ENCODE measurements at places on chromosomes 3 and 15.

DNA sequence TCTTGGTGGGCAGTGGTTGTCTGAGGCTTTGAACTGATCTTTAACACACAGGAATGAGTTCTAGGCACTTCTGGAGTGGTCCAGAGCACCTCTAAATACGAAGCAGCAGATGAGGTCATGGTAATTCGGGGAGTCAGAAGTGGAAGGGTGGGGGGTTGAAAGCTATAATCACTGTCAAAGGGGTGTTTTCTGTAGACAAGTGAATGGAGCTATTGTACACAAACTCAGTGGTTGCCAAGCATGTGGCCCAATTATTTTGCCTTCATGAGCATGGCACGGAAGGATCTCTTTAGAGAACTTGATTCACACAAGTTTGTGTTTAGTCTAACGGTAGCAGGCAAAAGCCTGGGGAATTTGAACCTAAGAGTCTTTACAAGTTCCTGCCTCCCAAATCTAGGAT, 6.3 kb downstream of the FRMD5 start:
- DNase-seq, result no peak

DNA sequence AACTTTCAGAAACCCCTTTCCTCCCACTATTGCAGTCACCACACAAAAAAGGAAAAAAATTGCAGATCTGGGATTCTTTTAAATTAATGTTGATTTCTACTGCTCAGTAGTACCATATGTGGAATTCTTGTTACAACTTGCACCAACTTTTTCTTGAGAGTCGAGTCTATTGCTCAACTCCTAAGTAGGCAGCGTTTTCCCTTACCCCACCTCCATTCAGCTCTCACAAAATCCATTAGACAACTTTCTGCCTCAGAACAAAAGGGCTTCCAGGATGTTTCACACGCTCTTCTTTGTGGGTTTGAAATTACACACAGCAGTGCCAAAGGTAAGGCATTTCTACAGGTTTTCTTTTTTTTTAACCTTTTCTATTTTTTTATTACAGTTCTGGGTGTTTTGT, 179.5 kb downstream of the ANXA2 start:
- no peak for DNase-seq

GRCh38 chr3:46097691-46098241, 70.5 kb upstream of the XCR1 start:
- DNase-seq, result no peak

- no peak for DNase-seq
Measured at GRCh38 chr3:17808994-17809393, 66.6 kb upstream of the TBC1D5 start.

DNA sequence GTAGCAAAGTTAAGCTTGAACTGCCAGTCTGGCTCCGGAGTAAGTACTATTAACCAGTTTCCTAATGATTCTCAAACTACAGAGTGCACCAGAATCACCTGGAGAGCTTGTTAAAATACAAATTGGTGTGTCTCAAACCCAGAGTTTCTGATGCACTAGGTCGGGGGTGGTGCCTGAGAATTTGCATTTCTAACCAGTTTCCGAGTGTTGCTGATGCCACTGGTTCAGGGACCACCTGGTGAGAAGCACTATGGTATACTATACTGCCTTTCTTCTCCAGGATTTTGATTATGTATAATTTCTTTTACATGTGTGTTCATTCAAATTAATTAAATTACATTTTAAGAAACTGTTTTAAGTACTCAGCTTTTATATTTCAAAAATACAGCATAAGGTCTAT, 48.8 kb upstream of the PLSCR5 start:
- no peak for DNase-seq

DNA sequence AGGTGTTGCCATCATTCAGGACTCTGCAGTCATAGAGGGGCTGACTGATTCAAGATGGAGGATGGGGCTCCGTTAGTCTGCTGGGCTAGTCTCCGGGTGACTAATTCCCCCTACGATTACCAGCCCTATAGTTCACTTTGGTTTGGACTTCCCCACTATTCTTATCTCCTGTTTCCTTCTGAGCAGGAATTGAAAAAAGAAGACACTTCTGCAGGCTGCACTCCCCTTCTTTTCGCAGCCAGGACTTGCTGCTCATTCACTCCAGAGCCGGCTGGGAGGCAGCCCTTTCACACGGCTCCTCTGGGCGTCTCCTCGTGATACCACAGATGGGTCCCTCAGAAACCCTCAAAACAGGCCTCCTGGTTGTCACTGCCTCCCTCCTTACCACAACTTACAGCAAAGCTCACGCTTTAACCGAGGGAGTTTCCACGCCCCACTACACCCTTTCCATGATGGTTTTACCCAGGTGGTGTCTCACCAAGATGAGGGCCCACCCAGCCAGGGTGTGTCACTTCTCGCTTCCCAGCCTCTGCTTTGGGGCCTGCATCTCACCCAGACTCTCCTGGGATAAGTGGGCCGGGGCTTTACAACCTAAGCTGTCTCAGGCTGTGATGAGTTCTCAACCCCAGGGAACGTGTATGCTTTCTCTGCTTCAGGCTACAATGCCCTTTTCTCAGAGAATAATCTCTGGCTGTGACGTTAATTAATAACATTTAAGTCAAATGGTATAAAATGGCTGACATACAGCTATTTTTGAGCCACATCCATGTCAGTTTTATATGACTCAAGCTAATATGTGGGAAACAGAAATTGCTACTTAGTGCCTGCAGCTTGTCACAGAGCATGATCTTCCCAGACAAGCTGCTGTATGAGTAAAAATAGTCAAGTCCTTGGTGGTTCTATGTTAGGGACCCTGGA, 11.9 kb downstream of the CX3CR1 start:
- peak; percentile 33 for DNase-seq

DNA sequence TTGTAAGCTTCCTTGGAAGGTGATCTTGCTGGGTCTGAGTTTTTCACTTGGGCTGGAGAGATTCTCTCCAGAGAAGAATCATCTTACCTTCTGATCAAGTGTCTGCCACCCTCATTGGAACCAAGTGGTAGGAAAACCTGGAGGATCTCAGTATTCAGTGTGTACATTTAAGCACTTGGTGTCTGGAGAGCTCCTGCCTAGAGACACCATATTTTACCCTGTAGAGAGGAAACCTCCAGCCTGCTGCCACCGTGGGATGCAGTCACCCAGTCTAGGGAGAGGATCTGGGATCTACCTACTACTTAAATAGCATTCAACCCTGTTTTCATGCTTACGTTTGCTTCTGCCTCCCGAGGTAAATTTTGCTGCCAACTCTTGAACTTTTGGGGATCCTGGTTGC, 274.3 kb downstream of the SV2B start:
- DNase-seq, result no peak

DNA sequence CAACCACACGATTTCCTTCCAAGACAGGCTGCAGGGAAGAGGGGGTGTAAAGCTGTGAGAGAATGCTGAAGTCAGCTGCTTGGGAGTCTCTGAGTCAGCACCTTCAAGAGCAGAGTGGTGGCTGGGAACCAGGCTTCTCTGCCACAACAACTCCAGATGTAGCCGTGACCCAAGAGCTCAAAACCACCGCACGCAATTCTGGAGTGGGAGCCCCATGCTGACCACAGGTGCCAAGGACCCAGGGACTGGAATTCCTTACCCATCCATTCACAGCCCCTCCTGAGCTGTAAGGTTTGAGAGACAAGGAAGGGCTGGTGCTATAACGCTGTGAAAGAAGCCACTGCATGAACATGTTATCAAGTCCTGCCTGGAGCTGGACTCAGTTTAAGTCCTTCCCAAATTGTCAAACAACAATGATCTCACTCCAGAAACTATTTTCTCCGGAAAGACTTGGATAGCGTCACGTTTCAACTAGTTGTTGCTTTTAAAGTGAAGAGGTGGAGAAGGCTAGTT, 61.4 kb downstream of the UMPS start:
- no peak for DNase-seq

- no peak for DNase-seq
Measured at GRCh38 chr3:34890247-34890646, 749.1 kb upstream of the ARPP21 start.

DNA sequence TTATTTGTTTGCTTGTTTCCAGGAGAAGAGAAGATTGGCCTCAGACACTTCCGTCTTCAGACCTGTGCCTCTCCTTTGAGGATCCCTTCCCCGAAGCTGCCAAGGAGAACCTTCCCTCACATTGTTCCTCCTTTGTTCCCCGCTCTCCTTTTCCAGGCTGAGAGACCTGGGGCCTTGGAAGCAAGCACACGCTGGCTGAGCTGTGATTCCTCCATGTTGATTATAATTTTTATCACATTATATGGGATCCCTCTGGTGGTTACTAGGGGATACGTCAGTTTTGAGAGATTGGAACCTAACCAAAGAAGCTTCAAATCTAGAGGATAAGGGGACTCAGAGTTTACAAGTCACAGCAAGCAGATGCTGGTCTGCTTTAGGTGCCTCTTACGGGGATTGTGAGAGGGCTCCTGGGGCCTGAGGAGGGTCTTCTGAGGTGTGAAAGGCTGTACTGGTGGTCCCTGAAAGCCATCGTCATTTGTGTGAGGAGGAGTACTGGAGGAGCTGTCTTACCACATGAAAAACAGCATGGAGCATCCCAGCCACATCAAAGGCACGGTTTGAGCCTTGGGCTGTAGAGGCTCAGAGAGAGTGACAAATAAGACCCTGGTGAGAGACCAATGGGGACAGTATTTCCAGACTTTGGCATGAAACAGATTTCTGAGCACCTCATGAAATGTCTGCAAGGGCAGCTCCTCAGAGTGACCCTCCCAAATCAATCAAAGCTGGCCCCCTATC, 760.1 kb upstream of the CFAP20DC start:
- DNase-seq, result no peak

- DNase-seq, result no peak
Measured at GRCh38 chr3:35137612-35138011, 501.7 kb upstream of the ARPP21 start.

DNA sequence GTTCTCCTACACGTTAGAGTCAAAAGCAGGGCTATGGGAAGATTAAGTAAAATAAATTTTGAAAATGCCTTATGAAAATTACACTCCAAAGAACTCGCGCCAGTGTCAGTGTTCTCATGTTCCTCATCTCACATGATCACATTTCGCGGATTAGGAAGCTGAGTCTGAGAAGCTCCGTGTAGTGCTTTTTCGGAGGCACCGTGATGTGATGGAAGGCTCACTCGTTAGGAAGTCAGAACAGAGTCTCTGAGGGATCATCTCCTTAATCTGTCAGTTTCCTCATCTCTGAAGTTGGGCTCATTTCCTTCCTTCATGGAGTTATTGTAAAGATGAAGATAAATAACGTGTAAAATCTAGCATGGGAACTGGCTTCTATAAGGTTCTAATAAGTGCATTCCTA, 3.2 kb downstream of the ADIPOQ start:
- no peak for DNase-seq

DNA sequence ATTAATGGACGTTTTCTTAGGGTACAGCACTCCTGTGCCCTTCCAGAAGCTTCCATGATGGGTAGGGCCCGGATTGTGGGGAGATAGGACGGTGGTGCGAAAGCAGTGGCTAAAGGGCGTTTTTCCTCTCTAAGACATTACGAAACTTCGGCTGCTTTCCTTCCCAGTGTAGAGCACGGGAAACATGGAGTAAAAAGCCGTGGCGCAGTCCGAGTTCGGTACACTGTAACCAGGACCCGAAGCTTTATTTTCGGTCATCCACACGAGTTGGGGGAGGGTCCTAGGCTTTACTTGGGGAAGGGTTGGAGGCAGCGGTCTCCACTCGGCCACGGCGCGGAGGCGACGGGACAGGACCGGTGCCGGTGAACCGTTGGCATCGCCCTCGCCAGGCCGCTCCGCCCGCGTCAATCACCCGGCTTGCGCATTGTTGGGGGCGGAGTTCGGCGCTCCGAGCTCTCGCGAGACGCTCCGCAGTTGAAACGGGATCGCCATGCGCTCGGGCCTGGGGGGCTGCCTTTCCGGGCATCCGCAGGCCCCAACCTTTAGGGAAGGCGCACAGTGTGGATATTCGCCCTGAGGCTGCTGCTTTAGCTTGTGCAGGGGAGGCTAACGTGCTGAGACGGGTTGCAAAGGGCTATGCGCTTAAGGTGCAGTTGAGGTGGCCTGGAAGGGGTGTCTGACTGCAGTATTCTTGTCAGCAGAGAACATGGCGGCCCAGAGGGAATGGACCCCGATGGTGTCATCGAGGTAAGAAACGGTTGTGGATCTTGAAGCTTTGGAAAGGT, 546 bp downstream of the EIF4A2 start:
- peak; percentile 59 for DNase-seq

DNA sequence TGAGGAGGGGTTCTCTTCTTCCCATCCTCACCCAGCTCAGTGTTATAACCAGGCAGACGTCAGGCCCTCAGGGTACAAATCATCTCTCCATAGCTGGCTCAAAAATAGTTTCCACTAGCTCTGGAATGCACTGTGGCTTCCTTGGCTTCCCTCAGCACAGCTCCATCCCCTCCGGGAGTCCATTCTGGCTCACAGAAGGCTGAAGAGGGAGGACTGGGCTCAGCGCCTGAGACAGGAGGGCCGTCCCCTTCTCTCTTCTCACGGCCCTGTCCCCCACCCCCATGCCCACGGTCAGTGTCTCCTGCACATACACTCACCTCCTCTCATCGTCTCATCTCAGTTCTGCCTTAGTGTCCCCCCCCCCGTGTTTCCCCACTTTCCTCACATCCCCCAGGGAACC, 50.1 kb downstream of the UMPS start:
- no peak for DNase-seq

DNA sequence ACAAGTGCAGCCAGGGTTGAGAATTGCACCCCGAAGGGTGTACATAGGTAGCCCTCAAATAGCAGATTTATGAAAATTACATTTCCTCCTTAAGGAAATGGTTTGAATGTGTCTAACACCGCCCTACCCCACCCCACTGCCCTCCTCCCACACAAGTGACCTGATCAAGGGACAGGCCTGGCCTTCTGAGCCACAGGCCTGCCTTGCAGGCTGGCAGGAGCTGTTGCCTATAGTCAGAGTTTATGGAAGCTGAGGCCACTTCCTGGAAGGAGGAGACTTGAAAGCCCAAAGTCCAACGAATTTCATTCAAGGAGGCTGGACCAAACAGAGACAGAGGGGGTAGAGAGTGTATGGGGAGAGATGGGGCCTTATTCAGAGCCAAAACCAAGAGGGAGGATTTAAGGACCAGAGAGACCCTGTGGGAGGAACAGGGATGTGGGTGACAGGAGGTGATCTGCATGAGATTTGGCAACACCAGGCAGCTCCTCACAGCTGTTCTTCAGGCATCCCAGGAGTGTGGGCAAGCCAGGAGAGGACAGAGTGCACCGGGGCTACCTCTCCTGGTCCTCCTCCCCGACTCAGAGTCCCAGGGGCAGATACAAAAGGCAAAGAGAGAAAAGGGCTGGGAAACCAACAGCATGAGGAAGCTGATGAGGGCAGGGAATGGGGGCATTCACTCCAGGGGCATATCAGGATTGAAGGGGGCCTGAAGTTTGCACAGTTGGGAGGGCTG, 100.4 kb upstream of the HES1 start:
- DNase-seq, result no peak

GRCh38 chr3:194691481-194692283, 6.0 kb downstream of the FAM43A start:
- no peak for DNase-seq

DNA sequence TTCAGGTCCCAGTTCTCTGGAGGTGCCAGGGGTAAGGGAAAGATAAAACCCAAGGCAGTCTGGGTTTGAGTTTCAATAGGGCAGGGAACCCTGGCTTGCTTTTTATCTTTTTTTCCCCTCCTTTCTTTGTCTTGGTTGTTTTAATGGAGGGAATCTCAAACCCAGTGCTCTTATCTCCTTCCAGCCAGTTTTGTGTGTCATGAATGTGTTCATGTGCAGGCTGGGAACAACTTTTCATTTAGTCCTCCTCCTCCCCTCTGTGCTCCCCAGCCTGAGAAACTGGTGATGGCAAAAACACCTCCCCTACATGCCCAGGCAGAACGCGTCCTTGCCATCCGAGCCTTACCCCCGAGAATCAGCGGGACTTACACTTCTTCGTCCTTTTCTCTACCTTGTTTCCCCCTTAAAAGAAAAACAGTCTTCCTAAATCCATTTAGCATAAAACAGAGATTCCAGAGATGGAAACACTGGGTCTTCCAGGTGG, 10.9 kb downstream of the SEMA3G start:
- DNase-seq, result no peak
